ENCODE measurements at places on chromosomes 7 and 10. TPM values are rescaled to one million over a fixed set of nuclear protein-coding genes. Genes with fewer than 3 reads are reported as not detected.

Gene PRRT4
- total RNA-seq, result 0.14 TPM

Gene CEP55
- 55.8 TPM for total RNA-seq

Gene SAP25
- 21.4 TPM for total RNA-seq

GRCh38 chr7:99835189-99835588, 7.4 kb downstream of the CYP3A43 start:
- no peak for DNase-seq

- no peak for DNase-seq
Observed at GRCh38 chr10:60376221-60377041, 13.2 kb downstream of the ANK3 start.

GRCh38 chr10:89404104-89405047, 10.0 kb upstream of the IFIT5 start:
- no peak for DNase-seq

All from activated T-cell treated with anti-CD3 and anti-CD28 coated beads, Interleukin-2, amount 50 U/mL, for 72 hours (primary cell).